ENCODE measurements at places on chromosomes 11 and 22.

DNA sequence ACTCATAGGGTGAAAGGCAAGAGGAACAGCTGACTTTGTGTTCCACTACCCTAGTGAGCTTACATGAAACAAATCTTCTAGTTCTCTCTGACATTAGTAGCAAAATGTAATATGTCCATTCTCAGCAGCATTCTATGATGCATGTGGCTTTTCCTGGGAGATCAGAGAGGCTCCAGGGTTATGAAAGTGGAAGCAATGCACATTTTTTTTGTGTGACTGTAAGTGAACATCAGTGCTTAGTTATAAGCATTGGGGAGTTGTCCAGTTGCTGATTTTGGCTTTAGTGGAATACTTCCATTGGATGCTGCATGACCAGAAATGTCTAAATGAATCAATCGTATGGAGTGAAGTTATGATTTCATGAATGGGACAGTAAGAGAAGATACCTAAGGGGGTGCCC lies 255.9 kb downstream of the FAT3 start:
- no peak for DNase-seq

GRCh38 chr11:66694056-66694410 lies 16.3 kb upstream of the RBM4B start:
- no peak for DNase-seq

DNA sequence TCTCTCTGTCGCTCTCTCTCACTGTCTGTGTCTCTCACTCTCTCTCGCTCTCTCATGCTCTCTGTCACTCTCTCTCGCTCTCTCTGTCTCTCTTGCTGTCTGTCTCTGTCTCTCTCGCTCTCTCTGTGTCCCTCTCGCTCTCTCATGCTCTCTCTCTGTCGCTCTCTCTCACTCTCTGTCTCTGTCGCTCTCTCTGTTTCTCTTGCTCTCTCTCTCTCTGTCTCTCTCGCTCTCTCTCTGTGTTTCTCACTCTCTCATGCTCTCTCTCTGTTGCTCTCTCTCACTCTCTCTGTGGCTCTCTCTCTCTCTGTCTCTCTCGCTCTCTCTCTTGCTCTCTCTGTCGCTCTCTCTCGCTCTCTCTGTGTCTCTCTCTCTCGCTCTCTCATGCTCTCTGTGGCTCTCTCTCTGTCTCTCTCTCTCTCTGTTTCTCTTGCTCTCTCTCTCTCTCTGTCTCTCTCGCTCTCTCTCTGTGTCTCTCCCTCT lies 33.2 kb upstream of the BRSK2 start:
- no peak for DNase-seq

GRCh38 chr22:32603651-32604540 lies 129.3 kb downstream of the FBXO7 start:
- no peak for DNase-seq

- DNase-seq = no peak
These were observed 19.8 kb upstream of the PGM2L1 start for GRCh38 chr11:74417860-74418508.

DNA sequence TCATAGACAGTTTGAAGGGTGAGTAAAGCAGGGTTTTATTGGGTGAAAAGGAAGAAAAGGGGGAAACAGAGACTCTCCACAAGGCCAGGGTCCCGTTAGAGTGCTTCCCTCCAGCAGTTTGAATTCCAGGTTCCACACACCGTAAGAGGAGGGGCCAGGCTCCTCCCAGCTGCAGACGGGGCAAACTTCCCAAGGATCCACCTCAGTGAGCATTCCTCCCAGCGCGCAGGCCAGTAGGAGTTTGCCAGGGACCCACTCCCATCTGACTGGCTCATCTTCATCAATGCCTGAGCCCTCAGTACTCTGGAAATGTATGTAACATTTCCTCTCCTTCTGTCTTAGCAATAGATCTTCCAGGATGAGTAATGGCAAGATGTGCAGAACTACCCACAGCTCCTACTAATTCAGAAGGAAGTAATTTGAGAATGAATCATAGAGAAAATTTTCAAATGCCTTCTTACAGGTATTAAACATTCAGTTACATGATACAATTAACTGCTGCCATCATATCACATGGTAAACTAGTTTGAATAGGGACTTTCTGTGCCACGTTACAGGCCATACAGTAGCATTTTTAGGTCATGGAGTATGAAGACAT lies 34.0 kb upstream of the TRPC6 start:
- no peak for DNase-seq

DNA sequence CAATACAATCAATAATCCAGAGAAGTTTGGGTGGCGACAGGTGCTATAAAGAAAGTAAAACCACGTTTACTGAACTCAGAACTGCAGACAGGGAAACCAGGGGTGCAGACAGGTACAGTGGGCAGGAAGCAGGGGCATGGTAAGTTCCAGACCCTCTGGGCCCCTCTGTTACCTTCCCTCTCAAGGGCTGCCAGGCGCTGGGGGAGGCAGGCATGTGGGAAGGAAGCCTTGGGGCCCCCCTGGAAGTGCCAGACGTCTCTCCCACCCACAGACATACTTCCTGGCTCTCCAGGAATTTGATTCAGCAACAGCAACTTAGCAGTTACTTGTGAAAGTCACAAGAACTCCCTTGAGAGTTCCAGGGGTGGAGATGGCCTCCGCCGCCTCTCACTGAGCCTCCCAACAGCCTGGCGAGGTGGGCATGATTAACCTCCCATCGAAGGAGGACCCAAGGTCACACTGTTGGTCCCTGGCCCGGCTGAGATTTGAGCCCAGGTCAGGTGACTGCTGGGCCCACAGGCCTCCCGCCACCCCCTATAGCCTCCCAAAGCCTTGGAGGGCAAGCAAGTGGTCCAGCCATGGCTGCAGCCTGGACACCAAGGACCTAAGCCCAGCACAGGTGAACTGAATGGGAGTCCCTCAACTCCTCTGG lies 14.1 kb upstream of the TSKU start:
- DNase-seq = no peak

GRCh38 chr11:7849018-7849417 lies 52.3 kb upstream of the OR5P2 start:
- DNase-seq = no peak

GRCh38 chr11:64007629-64008282 lies 21.5 kb downstream of the OTUB1 start:
- no peak for DNase-seq

- no peak for DNase-seq
These were observed 222.5 kb upstream of the KIRREL3 start for GRCh38 chr11:127223026-127223425.

DNA sequence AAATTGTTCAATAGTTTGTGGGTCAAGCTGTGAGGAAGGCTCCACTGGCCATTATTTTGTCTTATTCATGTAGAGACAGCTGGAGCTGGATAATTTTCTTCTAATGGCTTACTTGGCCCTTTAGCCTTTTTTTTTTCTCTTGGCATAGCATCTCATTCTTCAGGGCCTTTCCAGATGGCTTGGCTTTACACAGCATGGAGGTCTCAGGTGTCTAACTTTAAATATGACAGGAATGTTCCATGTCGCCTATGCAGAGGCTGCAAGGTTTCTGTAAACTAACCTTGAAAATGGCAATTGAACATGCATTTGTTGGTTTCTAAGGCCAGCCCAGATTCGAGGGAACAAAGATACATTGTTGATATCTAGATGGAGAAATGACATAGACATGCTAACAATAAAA lies 247.9 kb upstream of the CNTN5 start:
- DNase-seq = no peak

DNA sequence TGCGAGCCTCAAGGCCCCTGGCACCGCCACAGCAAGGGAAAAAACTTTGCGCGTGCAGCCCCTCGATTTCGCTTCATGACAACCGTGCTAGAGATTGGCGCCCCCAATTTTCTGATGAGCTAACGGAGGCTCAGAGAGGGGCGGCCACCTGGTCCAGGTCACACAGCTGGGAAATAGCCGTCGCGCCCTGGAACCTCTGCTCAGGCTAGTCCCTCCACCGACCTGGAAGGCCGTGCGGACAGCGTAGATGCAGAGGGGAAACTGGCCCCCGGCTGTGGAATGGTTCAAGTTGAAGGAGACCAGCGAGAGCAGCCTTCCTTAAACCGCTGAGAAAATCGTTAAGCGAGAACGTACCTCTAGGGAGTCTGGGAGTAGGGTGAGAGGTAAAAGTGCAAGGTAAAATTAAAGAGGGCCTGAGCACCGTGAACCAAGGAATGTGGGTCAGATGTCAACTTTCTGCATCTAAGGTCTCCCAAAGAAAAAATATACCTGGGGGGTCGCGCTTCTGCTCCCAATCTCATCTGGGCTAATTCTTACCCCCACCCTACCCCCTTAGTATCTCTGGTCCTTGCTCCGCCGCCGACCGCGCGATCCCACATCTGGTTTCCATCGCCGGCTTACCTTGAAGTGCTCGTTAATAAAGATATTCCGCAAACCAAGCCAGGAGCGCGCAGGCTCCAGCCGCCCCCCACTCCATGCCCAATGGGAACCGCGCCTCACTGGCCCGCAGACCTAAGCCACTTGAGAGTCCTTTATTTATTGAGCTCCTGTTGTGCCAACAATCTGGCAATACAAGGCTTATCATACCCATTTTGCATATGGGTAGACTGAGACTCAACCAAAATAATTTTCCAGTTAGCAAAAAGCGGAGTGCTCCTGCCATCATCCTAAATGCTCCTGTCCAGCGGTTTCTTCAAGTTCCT lies 1.7 kb upstream of the ALX4 start:
- DNase-seq = no peak

DNA sequence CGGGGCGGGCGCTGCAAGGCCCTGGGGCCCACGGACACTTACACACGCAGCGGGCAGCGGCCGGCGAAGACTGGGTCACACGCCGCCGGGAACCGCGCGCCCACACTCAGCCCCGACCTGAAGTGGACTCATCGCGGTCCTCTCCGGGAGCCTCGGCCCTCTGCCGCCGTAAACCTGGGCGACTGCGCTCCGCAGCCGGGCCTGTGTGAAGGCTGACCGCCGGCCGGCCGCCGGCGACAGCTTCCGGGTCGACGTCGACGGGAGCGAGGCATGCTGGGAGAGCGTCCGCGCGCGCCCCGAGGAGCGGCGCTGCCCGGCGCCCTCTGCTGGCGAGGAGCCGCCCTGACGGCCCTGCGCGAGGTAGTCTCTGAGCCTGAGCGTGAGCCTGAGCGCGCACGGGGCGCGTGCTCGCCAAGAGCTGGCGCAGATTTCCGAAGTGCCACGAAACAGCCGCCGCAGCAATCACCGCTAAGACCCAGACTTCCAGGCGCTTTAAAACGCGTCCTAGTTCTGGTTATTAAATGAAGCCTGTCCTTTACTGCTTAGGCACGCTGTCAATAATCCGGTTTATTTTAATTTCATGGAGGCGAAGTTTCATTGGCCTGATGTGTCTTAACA lies at the start of gene SNX19:
TSS of gene SNX19 (minus strand) at position 242 of the 618 bp plus-strand sequence. CDS start 540 bp downstream, outside the sequence.
- peak; percentile 91 for DNase-seq

GRCh38 chr11:114918286-114918685 lies 240.0 kb downstream of the NXPE2 start:
- no peak for DNase-seq

GRCh38 chr11:111367411-111368284 lies 11.4 kb downstream of the POU2AF1 start:
- DNase-seq = peak; percentile 33

DNA sequence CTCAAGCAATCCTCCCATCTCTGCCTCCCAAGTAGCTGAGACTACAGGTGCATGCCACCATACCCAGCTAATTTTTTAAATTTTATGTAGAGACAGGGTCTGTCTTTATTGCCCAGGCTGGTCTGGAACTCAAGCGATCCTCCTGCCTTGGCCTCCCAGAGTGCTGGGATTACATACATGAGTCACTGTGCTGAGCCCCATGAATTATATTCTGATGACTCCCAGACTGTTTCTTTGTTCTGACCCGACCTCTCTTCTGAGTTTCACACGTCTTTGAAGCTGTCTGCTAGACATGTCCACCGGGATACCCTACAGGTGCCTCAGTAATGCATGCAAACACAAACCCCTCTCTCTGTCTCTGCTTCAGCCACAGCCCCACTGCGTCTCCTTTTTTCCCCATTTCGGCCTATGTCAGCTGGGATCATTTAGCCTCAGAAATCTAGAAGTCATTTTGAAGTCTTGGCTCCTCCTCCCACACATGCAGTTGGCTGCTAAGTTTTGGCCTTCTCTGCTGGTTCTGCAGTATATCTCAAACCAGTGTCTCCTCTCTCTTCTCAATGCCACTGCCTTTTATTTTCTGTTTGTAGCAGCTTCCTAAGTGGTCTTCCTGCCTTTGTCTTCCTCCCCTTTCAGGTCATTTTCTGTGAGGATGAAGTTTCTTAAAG lies 4.8 kb downstream of the VPS26B start:
- no peak for DNase-seq

DNA sequence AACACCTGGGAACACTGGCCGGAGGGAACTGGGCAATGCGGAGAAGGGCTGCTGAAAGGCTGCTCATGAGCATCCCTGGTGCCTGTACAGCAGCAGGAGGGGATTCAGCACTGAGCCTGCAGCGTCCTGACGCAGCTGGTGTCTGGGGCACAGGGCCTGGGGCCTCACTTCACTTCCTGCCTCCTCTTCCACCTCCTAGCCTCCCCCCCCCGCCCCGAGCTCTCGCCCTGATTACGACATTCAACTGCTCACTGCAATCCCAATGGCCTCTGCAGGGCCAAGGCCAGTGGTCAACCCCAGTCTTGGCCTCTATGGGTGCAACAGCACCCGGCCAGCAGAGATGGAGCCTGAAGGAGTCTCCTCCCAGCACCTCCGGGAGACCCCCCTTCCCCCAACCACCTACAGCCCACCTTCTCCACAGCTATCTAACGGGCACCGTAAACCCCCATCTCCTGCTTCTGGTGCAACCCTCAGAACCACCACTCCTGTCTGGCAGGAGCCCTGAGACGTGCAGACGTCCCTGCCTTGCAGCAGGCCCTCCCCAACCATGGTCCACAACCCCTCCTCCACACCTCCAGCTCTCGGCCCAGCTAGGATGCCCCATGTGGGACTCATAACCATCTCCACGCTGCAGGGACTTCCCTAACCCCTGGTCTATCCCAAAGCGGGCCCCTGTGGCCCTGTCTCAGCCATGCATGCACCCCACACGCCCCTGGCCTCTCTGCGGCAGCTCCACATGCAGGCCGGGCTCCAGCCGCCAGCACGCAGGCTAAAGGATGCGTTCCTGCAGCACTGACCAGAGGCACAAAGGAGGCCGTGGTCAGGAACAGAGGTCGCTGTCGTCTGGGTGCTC lies 38.2 kb downstream of the BRD1 start:
- DNase-seq = no peak

GRCh38 chr11:59198726-59199125 lies 14.0 kb downstream of the MPEG1 start:
- no peak for DNase-seq

GRCh38 chr22:39935612-39936011 lies 24.6 kb upstream of the TMA7B start:
- DNase-seq = no peak

DNA sequence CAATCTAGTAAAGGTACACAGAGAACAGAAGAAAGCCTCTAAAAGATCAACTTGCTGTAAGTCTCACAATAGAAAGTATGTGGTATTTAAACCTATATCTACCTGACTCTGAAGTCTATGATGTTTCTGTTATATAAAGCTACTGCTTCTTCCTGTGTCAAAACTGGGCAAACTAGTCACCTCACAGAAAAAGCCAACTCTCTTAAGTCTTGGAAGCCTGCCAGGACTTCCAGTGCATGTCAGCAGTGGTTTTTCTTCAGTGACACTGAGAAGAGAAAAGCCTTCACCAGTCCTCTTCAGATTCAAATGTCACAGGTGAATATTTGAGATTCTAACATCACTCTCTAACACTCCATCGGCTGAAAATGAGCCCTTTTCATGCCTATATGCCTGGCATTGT lies 808.0 kb downstream of the DLG2 start:
- DNase-seq = no peak
